Suppressor macrophage (primary cell): ENCODE measurements at places on chromosomes 5 and 9.

GRCh38 chr9:37301042-37301853 lies 121.2 kb upstream of the GRHPR start:
- DNase-seq, result peak; percentile 17

DNA sequence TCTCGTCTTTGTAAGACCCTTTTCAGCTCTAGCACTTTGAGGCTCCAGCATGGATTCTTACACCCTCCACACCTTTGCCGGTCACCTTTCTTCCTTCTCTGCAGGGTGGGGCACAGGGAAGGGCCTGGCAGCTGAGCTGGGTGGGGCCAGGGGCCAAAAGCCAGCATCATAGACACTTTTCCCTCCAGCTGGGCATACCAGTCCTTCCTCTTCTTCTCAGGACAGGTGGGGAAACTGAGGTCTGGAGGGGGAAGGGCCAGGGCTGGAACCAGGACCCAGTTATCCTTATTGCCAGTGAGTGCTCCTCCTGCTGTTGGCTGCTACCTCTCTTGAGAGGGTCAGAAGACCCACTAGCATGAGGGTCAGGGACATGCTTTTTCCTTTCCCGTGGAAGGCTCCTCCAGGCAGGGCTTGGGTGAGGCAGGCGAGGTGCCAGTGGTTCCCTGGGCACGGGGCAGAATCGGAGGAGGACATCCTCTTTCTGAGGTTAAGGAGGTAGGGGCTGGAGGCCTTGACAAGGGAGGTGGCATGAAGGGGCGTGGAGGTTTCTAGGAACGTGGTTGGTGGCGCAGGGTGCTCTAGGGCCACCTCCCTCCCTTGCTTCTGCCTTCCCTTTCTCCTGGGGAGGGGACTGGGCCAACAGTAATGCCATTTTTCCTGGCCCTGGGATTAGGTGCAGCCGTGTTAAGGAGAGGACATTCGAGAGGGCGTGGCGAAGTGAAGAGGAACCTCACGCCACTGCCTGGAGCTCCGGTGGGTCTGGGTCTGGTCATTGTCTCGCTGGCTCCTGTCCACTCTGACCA lies at the start of gene NDST1:
Gene NDST1 (plus strand): TSS at position 658 of the 803 bp plus-strand sequence. CDS start 13,124 bp downstream, outside the sequence.
- DNase-seq, result no peak

- no peak for DNase-seq
Observed at GRCh38 chr5:82523633-82524032, 245.5 kb upstream of the RPS23 start.

- no peak for DNase-seq
Observed at GRCh38 chr9:78422309-78422708, 125.4 kb downstream of the PSAT1 start.

- no peak for DNase-seq
Observed at GRCh38 chr5:112201141-112201540, 217.9 kb downstream of the EPB41L4A start.

DNA sequence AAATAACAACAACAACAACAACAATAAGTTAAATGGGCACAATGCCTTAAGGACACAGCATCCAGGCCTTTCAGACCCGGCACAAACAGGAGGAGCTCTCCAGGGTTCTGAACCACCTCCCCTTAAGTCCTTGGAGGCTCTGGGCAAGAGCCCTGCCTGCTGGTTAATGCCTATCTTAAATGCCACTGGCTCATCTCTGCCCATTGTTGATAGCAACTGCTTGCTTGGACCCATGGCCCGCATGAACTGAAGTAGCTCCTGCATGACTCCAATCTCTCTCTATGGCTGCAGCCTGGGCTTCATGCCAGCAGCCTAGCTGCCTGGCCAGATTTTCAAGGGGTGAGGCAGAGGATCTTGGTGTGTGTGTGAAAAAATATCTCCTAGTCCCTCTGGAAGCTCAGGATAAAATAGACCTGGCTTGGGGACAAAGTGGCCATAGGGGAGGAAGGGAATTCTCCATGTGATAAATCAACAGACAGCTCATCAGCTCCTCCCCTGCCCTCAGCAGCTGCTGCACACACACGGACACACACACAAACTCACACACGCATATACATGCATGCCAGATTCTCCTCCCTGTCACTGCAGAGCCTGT lies 27.4 kb downstream of the FAM219A start:
- peak; percentile 62 for DNase-seq

GRCh38 chr5:105730982-105731381 lies 1939.8 kb downstream of the EFNA5 start:
- no peak for DNase-seq

DNA sequence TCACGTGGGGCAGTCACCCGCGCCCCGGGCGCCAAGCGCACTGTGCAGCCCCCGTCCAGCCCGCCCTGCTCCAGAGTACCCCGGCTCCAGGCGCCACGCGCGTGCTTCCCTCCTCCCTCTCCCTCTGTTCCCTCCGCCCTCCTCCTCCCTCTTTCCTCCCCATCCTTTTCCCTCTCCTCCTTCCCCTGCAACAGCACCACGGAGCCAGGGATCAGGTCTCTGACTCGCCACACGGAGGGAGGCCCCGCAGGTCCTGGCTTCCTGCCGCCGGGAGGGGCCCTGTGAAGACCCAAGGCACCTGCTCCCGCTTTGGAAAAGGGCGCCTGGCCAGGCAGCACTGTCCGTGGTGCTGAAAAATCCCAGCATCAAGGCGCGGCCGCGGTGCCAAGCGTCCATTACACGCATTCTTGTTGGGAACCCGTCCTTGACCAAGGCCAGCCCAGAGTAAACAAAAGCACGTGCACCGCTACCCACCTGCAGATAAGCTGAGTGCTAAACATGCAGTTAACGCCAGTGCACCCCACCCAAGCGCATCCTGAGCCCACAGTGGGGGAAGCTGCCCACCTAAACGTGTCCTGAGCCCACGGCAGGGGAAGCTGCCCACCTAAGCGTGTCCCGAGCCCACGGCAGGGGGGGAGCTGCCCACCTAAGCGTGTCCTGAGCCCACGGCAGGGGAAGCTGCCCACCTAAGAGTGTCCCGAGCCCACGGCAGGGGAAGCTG lies 21.7 kb downstream of the SLC6A18 start:
- DNase-seq, result peak; percentile 6

- DNase-seq, result no peak
Observed at GRCh38 chr5:93589829-93590215, 6.8 kb downstream of the NR2F1 start.

- no peak for DNase-seq
Observed at GRCh38 chr9:79292731-79293280, 279.0 kb upstream of the TLE4 start.

DNA sequence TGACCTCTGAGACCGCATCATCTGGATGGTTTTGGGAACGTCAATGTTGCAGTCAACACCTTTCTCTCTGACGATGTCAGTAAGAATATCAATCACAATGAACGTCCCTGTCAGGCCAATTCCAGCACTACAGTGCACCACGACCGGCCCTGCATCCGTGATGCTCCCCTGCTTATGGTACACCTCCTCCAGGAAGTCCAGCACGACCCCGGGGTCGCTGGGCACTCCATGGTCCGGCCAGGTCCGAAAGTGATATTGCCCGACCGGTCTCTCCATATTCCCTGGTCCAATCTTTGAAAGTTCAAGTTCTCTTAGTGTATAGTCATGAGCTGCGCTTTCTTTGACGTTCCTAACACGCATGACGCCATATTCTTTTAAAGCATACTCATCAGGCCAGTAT lies 203.6 kb upstream of the PRDM9 start:
- DNase-seq, result no peak

DNA sequence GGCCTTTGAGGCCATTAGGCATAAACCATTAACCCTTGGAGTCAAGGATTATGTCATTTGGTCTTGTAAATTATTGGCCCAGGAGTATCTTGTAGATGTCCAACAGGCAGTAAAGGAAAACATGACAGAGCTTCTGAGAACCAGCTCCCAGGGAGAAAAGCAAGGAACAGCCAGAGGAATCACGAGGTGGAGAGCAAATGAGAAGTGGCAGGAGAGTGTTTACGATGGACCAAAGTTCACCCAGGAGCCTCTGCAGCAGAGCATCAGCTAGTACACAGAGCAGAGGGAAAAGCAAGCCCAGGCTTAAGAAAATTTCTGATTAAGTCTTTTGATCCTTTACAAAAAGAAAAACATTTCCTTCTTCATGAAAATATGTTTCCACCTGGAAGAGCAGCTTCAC lies 206.2 kb downstream of the NDUFS4 start:
- no peak for DNase-seq

DNA sequence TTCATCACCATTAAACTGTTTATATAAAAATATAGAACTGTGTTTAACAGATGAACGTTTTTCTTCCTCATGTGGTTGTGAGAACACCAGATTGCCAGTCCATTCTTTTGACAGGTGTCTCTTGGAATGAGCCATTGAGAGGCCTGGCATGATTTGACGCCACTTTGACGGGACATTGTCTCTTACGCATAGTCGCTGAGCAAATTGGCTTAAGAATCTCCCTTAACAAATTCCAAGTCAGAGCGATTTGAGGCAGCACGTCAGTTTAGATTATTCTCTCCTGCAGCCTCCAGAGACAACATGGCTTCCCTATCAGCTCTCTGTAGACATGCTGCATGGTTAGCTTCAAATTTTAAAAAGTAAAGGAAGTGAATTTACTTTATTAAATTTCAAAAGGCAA lies 510.7 kb upstream of the ACO1 start:
- no peak for DNase-seq

GRCh38 chr5:10046676-10047075 lies 203.0 kb downstream of the ATPSCKMT start:
- DNase-seq, result no peak

DNA sequence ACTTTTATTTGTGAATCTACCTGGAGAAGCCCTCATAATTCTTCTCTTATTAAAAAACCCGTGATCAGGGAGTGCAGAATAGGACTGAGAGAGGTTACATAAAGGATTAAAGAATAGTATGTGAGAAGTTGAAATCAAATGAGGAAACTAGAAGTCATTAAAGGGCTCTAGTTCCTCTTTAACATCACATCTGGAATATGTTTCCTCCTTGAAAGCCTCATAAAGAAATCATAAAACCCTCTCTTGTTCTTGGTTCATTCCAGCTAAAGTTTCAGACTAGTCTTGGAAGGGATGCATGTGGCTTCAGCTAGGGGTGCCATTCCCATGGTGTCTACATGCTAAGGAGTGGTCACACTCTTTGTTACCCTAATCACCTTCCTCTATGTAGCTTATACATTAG lies 5.7 kb upstream of the C5orf46 start:
- DNase-seq, result peak; percentile 69

GRCh38 chr5:57710126-57710525 lies 227.5 kb upstream of the ACTBL2 start:
- DNase-seq, result no peak

GRCh38 chr9:137156567-137157375 lies 13.1 kb downstream of the LRRC26 start:
- DNase-seq, result peak; percentile 77

- DNase-seq, result no peak
Observed at GRCh38 chr5:178298283-178298807, 65.7 kb upstream of the PHYKPL start.

- DNase-seq, result no peak
Observed at GRCh38 chr9:4464911-4465513, 25.3 kb upstream of the SLC1A1 start.

- peak; percentile 63 for DNase-seq
Observed at GRCh38 chr9:128689820-128690683, 1.0 kb downstream of the SET start.

DNA sequence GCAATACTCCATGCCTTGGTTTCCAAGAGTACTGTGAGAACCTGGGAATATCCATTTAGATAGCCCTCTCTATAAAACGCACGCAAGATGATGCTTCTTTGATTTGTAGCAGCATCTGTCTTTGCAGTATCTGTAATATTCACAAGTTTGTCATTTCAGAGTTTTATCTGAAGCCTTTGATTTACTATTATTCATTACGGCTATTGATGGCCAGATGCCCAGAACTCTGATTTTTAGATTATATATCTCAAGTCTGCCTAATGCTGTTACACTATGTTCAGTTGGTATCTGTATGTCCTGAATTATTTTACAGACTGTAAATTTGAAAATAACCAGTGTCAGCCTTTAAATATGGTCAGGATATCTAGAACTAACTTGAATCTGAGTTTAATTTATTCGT lies 233.3 kb downstream of the FAM170A start:
- DNase-seq, result no peak

GRCh38 chr9:105993921-105994715 lies 299.8 kb downstream of the TMEM38B start:
- DNase-seq, result no peak

DNA sequence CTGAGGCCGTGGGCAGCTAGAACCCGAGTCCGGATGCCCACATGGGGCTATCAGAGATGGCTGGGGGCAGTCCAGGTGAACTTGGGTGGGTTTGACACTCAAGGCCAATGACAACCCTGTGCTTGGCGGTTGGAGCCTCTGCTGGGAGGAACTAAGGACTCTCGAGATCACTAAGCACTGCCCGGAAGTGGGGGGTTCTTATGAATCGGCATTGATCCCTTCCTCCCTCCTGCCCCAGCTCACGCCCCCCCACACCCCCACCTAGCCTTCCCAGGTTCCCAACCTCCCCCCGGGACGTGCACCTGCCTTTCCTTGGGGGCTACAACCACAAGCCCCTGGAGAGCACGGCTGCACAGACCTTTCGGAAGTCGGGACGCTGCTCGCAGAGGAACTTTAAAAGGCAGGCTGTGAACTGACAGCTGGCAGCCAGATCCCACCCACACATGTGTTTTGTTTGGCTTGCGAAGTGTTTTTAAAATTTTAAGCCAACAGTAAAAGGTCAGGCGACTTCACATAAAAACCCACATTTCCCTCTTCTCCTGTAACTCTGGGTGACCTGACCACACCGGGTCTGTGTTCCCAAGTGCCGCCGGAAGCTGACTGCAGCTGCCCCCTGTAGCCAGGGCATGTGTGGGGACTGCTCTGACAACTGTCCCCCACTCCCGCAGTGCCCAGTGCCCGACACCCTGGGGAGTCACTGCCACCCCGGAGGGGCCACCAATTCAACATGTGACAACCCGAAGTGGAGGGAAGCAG lies 5.1 kb upstream of the RALGDS start:
- peak; percentile 79 for DNase-seq

GRCh38 chr5:90000351-90000750 lies 409.2 kb downstream of the CETN3 start:
- DNase-seq, result peak; percentile 15

DNA sequence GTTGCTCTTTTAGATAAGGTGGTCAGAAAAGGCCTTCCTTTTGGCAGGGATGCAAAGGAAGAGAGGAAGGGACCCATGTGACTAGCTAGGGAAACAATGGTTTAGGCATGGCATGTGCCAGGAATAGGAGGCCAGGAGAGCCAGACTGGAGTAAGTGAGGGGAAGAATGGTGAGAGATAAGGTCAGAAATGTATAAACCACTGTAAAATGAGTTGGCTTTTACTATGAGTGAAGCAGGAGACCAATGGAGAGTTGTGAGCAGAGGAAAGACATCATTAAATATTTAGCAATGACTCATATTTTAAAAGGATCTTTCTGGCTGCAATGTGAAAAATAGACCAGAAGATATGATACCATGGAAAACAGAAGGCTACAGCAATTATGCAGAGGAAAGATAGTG lies 50.9 kb downstream of the AP3B1 start:
- no peak for DNase-seq

- no peak for DNase-seq
Observed at GRCh38 chr5:140148508-140148907, 22.8 kb downstream of the IGIP start.

GRCh38 chr5:67030289-67031056 lies 166.1 kb downstream of the CD180 start:
- DNase-seq, result no peak
